ENCODE measurements at places on chromosomes 5 and 9. TPM values are rescaled to one million over a fixed set of nuclear protein-coding genes. Genes with fewer than 3 reads are reported as not detected.

AQP7 gene
- total RNA-seq = not detected

CA9 gene
- total RNA-seq = 11.2 TPM

ADAMTS6 gene
- 1.5 TPM for total RNA-seq

C6 gene
- total RNA-seq = not detected

DMRT3 gene
- not detected for total RNA-seq

SVEP1 gene
- total RNA-seq = 0.04 TPM

GRCh38 chr5:169538944-169539343 is 44.6 kb upstream of the SPDL1 start:
- H3K36me3 ChIP-seq = no peaks in the 10 kb centered on the region
- no peak overlapping the region for H3K27ac ChIP-seq
- DNase-seq = no peak
- H3K4me3 ChIP-seq = no peak overlapping the region

DNA sequence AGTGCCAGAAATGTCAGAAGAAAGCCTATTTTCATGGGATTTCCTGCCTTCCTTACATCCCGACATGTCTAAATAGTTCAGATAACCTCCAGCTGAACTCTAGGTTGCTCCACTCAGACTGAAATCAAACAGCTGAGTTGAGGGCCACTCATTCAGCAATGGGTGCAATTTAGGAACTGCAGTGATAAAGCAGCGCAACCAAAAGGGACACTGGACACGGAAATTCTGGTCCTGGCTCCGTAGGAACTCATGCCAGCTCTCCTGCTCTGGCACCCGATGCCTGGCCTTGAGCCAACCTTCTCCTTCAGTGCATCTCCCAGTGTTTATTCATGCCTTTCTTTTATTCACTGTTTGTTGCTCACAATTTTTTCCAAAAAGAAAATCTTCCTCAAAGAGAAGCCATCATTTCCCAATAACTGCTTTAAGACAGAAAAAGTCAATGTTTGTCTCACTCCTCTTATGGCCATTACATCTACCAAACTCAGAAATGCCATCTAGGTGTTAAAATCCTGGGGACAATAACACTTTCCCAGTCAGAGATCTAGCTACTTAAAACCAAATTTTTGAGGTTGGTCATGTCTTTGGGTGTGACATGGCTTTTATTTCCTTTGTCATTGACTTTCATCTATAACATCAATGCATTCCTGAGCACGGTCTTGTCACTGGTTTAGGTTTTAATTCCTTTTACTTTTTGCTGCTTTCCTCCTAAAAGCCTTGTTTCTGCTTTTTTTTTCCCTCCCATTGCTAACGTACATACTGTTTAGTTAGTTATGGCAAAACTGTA is 126.9 kb downstream of the PDE4D start:
- H3K27ac ChIP-seq = no peak overlapping the region
- no peak for DNase-seq
- H3K27me3 ChIP-seq = no peaks in the 10 kb centered on the region

DNA sequence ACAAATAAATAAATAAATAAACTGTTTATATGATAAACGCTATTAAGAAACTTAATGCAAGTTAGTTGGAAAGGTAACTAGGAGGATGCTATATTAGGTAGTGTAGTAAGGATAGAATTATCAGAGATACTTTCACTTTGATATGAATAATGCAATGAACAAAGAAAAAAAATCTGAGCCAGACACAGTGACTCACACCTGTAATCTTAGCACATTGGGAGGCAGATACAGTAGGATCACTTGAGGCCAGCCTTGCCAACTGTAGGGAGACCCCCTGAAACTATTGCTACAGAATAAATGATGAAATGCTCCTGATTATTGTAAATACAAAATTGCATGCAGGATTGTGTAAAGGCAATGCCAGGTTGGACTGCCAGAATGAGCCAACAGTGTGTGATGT is 109.2 kb downstream of the ANXA2R start:
- H3K4me1 ChIP-seq = 0 out of 2 replicates have a peak, but pooled peaks cover 7% of the 10 kb centered on the region
- no peak overlapping the region for H3K4me3 ChIP-seq
- no peaks in the 10 kb centered on the region for H3K36me3 ChIP-seq
- H3K27ac ChIP-seq = no peak overlapping the region
- H3K27me3 ChIP-seq = no peaks in the 10 kb centered on the region

- H3K36me3 ChIP-seq = no peaks in the 10 kb centered on the region
- no peak overlapping the region for H3K4me3 ChIP-seq
- no peak overlapping the region for H3K27ac ChIP-seq
These were observed 461.8 kb upstream of the RIOK2 start for GRCh38 chr5:97644896-97645295.

GRCh38 chr5:172744123-172745104 is 26.6 kb downstream of the DUSP1 start:
- no peak overlapping the region for H3K4me3 ChIP-seq
- DNase-seq = no peak
- peaks cover 9% of the 10 kb centered on the region for H3K4me1 ChIP-seq
- no peaks in the 10 kb centered on the region for H3K27me3 ChIP-seq
- H3K27ac ChIP-seq = no peak overlapping the region

DNA sequence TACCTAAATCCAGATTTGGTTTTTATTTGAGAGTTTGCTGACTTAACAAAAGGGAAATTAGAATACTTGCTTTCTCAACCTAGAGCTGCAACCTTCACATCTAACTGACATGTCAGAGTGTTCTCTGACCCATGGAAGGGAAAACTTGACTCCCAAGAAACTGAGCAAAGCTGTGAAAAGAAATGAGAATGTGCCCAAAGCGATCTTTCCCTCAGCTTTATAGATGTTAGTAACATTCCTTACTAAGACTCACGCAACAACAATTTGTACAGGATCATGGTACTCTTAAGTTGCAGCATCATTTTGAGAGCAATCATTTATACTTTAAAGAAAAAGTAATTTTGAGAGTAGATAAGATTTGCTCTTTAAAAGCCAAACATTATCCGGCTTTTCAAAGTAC is 117.0 kb upstream of the FBXL7 start:
- H3K27ac ChIP-seq = no peak overlapping the region
- no peaks in the 10 kb centered on the region for H3K36me3 ChIP-seq
- no peaks in the 10 kb centered on the region for H3K4me1 ChIP-seq
- H3K4me3 ChIP-seq = no peak overlapping the region
- no peaks in the 10 kb centered on the region for H3K27me3 ChIP-seq

DNA sequence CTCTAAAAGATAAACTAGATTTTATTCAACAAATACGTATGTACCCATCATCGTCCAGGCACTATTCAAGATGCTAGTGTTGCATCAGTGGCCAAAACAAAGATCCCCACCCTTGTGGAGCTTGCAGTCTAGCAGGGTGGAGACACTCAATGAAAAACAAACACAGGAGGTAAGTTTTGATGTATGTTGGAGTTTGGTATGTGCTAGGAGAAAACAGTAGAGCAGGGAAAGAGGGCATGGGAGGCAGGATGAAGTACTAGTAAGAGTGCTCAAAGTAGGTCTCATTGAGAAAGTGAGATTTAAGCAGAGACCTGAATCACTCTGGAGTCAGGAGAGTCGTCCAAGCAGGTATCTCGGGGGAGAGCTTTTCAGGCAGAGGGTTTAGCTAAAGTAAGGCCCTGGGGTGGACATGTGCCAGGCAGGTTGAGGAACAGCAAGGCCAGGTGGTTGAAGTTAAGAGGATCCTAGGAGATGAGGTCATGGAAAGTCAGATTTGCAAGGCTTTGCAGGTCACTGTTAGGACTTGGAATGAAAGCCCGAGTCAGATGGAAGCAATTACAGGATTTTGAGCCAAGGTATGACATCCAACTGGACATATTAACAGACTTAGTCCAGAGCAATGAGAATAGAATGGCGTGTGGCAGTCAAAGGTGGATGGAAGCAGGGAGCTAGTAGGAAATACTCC is 9.2 kb downstream of the SNX18 start:
- H3K27ac ChIP-seq = no peak overlapping the region
- H3K36me3 ChIP-seq = no peaks in the 10 kb centered on the region
- no peaks in the 10 kb centered on the region for H3K27me3 ChIP-seq
- no peak for DNase-seq
- no peak overlapping the region for H3K4me3 ChIP-seq
- H3K4me1 ChIP-seq = peaks cover 39% of the 10 kb centered on the region

DNA sequence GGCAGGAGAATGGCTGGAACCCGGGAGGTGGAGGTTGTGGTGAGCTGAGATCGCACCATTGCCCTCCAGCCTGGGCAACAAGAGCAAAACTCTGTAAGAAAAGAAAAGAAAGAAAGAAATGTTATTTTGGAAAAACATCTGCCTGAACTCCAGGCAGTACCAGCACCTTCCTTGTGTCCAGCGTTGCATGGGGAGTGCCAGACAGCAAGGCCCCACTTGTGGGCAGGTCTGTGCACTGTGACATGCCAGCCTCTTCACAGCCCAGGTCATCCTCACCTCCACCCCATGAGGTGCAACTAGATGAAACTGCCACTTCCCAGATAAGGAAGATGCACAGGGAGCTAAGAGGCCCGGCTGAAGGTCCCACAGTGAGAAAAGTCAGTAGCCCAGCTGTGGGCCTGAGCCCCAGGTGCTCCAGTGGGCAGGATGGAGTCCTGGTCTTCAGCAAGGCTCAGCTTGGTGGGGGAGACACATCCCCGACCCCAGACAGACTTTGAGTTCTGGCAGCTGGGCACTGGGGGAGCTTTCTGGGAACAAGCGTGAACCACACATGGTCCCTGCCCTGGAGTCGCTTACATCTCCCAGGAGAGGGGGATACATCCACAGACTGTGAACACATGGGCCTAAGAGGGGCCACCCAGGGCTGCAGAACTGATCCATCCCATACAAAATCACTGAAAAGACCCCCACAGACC is 146.9 kb upstream of the IER5L start:
- no peak overlapping the region for H3K27ac ChIP-seq
- DNase-seq = no peak
- peaks cover 5% of the 10 kb centered on the region for H3K4me1 ChIP-seq
- no peaks in the 10 kb centered on the region for H3K27me3 ChIP-seq
- no peak overlapping the region for H3K4me3 ChIP-seq

DNA sequence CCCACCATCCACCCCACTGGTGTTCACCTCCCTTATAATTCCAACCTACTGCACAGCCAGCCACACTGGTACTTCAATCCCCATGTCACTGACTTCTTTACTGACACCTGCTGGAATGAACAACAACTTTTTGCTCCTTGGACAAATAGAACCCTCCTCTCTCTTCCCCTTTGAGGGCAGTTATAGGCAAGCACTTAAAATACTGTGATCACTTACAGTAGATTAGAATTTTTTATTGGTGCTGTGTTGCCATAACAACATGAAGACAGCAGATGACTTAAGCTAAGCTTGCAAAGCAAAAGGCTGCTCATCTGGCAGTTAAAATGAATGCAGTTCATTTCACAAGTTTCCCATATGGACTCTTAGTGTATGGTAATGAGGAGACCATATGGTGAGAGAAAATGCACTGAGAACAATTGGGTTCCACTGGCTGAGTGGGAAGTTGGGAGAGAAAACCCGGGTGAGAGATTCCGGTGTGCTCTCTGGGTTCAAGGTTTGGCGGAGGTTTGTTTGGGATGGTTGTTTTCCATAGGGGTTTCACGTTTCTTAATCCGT is 374.3 kb downstream of the EBF1 start:
- no peaks in the 10 kb centered on the region for H3K27me3 ChIP-seq
- H3K27ac ChIP-seq = no peak overlapping the region

Measured in PC-3 (cell line).